Activated CD8-positive, alpha-beta memory T cell treated with anti-CD3 and anti-CD28 coated beads for 1 hour (primary cell): ENCODE measurements at places on chromosomes 7 and 10.

GRCh38 chr10:122864901-122865300 is 14.5 kb downstream of the FAM24B start:
- DNase-seq = no peak

DNA sequence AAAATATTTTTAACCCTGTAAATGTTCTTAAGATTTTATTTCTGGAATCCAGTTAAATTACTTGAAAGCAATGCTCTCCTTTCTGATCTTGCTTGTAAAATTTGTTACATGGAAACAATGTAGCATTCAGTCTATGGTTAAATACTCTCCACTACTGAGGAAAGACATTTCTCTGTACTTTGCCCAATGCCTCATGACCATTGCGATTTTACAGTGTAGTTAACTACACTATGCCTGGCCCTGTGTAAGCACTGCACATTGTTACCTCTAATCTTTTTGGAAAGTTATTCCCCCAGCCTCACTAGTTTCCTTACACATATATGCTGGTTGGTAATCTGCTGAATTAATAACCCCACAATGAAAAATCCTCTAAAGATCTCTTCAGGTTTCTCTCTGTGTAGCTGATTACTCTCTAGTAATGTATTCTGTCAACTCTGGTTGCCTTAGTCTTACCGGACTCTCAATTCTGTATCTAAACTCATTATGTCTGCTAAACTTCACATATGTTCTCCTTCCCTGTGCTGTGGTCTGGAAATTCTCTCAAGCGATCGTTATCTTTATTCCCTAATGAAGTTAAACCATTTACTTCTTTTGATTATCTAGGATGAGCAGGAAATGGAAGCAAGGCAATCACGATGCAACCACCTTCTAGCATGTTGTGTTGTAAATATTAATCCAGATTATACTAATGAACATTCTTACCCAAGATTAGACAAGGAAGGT is 58.7 kb upstream of the TMEM106B start:
- no peak for DNase-seq

DNA sequence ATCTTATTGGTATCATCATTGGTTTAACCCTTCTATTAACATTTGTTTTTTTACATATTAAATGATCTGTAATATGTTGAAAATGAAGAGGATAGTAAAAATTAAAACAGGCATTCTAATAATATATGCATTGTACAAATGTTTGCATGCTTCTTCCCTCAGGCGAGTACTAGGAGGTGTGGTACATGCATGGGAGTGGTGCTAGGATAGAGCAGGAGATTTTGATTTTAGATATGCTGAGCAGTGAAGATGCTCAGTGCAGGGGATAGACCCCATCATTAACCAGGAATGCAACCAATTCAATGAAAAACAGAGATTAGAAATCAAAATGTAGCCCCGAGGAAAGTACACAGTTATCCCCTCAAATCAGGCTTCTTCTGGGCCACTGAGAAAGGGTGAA is 916.4 kb downstream of the LRMDA start:
- DNase-seq = no peak

- no peak for DNase-seq
Measured at GRCh38 chr7:20777377-20778062, 9.2 kb downstream of the SP8 start.

DNA sequence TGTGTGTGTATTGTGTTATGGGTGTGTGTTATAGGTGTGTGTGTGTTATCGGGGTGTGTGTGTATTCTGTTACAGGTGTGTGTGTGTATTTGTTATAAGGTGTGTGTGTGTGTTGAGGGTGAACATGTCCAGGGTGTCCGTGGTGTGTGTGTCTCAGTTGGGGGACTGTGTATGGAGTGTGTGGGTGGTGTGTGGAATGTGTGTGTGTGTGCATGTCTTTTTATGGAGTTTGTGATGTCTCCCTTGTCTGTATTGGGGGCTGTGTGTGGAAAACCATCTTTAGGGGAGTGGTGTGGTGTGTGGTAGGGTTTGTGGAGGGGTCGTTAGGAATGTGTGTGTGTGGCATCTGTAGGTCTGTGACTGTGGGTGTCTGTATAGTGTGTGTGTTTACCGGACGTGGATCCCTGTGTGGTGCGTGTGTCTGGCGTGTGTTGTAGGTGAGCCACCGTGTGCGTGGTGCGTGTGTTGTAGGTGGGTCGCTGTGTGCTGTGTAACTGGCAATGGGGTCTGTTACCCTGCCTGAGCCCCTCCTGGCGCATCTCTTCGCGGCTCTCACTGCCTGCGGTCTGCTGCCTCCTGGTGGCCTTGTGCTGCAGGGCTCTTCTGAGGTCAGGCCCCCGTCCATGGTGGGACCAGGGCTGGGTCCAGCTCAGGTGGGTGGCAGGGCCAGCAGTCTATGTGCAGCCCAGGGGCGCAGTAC is 61.7 kb downstream of the PALD1 start:
- DNase-seq = no peak

GRCh38 chr10:92965314-92965713 is 95.3 kb upstream of the CYP26C1 start:
- no peak for DNase-seq

DNA sequence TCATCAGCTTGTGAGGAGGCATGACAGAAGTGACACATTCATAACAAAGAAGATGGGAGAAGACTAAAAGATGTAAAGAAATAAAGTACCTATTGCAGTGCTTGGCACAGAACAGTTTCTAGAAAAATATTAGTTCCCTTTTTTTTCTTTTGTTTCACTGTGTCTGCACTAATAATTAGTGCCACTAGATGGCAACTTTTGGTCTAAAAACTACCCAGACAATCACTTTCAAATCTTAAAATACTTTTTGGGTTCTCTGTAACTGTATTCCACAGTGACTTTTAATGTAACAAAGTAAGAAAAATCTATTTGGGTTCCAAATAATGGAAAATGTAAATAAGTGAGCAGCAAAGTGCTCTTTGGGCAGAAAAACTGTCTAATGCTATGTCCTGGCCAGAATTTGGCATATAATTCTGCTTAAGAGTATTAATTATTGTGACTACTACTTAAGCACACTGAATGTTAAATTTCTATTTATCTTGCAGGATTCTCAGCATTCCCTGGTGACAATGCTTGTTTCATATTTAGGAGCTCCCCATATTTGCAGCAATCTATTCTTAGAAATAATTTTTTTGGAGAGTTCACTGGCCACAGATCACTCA is 134.8 kb upstream of the KIF5B start:
- no peak for DNase-seq

GRCh38 chr10:34780818-34781380 is 34.2 kb downstream of the PARD3 start:
- DNase-seq = no peak

DNA sequence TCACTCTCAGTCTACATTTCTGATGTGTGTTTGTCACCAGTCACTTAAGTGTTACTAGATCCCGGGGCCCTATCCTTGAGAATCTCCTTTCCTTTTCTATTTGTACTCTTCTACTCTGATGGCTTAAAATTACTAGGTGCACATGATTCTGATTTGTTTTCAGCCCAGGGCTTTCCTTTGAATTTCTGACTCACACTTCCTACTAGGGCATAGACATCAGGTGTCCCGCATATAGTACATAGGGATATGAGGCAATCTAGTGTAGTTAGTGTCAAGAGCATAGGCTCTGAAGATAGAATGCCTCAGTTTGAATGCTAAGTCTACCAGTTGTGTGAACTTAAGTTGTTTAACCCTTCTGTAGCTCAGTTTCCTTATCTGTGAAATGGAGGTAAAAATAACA is 49.4 kb upstream of the LRRN3 start:
- no peak for DNase-seq

GRCh38 chr10:49149881-49150280 is 16.1 kb upstream of the FAM170B start:
- no peak for DNase-seq

DNA sequence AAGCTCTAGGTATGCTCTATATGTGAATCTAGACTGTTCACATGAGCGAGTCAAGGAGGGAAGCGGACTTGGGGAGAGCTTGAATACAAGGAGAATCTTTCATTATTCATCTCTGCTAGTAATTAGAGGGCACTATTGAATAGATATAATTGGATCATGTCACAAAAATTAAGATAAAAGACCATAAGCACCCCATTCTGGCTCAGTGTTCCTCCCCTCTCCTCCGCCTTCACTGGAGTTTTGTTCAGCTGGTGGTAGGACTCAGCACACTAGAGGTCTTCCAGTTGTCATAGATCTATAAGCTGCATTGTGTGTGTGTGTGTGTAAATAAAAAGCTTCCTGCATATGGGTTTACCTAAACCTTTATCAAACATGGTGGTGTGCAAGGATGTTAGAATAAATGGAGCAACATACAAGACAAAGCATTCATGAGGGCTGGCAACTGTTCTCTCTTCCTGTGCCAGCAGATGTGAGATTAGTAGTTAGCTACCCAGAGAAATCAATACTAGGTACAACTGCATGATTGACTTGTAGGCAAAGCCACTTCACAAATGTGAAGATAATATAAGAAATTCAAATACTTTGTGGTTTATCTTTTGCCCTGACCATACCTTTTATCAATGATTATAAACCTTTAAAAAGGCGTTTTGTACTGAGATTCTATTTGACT is 142.6 kb downstream of the CREB5 start:
- no peak for DNase-seq

DNA sequence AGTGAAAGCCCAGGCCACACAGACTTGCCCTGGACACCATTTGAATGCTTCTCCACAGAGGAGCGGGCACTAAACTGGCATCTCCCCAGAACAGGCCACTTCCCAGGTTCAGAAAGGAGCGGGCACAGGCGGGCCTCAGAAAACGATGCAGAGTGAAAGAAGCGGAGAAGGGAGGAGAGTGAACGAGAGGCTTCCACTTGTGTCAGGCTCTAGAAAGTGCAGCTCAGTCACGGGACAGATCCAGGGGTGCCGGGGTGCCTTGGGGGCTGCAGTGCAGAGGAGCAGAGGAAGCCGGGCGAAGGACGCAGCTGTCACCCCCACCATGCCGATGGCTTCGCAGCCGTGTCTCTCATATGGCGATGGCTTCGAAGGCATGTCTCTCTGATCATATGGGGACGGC is 26.1 kb upstream of the PRKAR1B start:
- no peak for DNase-seq

GRCh38 chr10:103781329-103782061 is 73.9 kb downstream of the SH3PXD2A start:
- DNase-seq = no peak

DNA sequence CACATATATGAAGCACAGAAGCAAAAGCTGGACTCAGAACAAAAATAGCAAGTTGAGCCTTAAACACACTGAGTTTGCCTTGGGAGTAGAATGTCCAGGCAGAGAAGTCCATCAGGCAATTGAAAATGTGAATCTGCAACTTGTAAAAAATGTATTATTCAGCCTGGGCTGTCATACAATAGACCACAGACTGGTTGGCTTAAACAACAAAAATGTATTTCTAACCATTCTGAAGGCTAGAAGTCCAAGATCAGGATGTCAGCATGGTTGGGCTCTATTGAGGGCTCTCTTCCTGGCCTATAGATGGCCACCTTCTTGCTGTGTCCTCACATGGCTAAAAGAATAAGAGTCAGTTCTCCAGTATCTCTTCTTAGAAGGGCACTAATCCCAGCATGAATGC is 76.5 kb upstream of the CAPZA2 start:
- no peak for DNase-seq

GRCh38 chr7:30074422-30075030 is 46.3 kb downstream of the PLEKHA8 start:
- no peak for DNase-seq

- DNase-seq = no peak
Measured at GRCh38 chr10:96230527-96230926, 40.8 kb downstream of the BLNK start.

GRCh38 chr7:137480401-137480800 is 136.9 kb upstream of the PTN start:
- DNase-seq = no peak

GRCh38 chr10:3525832-3526449 is 259.1 kb downstream of the KLF6 start:
- DNase-seq = no peak

GRCh38 chr10:29826801-29827450 is 192.2 kb upstream of the SVIL start:
- DNase-seq = no peak

DNA sequence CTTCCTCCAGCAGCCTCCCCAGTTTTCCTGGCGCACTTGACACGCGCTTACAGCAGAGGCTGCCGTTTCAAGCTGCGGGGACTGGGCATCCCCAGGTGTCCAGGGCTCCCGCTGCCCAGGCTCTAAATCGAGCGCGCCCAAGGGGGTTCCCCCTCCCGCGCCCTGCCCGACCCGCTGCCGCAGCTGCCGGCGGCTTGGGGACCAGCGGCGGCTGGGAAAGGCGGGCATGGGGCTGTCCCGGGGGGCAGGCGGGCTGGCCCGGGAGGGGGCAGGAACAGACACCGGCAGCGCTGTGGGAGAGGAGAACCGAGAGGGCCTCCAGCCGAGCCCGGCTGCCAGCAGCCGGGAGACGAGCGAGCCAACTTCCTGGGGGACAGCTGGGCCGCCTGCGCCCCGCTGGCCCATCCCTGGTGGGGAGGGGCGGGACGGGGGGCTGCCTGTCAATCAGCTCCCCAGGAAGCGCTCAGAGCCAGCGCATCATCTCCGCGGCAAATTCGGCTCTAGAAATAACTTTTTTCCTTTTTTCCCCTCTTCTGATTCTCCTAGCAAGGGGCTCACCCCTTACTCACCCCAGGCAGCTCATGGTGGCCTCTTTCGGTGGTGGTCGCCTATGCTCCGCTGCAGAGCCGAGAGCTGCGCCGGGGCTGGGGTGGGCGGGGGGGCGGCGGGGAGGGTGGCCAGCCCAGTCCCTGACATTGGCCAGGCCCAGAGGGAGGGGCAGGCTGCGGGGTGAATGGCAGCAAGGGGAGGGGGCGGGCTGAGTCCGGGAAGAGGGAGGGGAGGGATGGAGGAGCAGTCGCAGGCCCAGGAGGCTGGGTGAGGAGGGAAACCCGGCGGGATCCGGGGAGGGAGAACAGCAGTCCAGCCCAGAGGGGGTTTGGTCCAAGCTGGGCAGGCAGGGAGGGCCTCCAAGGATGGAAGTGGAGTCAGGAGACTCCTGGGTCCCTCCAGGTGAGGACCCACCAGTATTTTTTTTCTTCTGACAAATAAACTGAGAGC is 14.7 kb downstream of the GRID2IP start:
- no peak for DNase-seq

GRCh38 chr10:2111965-2112364 is 374.6 kb upstream of the ADARB2 start:
- no peak for DNase-seq

DNA sequence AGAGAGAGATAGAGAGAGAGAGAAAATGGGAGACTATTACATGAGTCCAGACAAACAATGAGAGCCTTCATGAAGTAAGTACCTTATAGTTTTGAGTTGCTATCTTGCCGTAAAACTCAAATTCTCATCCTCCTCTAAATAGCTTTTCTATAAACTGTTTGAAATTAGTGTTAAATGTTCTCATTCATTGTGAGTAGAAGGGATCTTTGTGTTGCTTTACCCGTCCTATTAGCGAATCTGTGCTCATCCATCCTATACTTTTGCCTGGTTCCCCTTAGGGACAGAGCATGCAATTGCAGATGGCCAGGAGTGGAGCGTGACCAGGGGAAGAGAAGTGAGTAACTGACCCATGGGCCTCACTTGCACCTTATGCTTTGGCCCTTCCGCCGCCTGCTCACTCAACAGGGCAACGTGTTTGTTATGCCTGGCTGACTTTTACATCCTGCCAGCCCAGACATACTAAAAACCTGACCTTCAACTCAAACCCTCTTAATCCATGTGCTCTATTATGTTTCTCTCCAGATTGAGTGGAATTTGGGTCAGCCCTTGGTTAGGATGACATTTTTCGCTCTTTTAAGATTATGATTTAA is 244.2 kb upstream of the YAE1 start:
- no peak for DNase-seq

GRCh38 chr7:134669845-134670373 is 23.3 kb downstream of the BPGM start:
- DNase-seq = peak; percentile 74

- no peak for DNase-seq
Measured at GRCh38 chr10:27819781-27820531, 74.3 kb upstream of the MKX start.

GRCh38 chr7:150951521-150951920 is 26.6 kb downstream of the KCNH2 start:
- no peak for DNase-seq
